ENCODE measurements at places on chromosomes 7 and 10.

DNA sequence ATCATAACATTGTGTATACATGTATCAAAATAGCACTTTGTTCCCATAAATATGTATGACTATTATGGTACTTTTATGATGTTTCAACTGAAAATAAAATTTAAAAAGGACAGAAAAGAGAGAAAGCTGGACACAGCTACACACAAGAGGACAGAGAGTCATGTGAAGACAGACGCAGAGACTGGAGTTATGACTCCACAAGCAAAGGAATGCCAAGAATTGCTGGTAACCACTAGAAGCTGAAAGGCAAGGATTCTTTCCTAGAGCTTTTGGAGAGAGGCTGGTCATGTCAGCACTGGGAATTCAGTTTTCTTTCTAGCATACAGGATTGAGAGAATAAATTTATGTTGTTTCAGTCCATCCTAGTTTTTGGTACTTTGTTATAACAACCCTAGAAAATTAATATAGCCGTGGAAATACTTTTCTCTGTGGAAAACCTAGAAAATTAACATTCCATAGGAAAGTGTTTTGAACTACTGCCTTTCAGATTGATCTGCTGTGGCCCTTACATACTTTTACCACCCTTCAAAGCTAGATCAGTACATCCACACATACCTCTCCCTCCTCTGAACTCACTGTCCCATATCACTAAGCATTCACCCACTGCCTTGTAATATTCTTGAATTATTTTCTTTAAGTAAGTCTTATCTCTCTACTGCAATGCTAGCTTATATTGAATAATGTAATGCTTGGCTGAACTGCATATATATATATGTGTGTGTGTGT lies 575.3 kb downstream of the IPMK start:
- DNase-seq = no peak

DNA sequence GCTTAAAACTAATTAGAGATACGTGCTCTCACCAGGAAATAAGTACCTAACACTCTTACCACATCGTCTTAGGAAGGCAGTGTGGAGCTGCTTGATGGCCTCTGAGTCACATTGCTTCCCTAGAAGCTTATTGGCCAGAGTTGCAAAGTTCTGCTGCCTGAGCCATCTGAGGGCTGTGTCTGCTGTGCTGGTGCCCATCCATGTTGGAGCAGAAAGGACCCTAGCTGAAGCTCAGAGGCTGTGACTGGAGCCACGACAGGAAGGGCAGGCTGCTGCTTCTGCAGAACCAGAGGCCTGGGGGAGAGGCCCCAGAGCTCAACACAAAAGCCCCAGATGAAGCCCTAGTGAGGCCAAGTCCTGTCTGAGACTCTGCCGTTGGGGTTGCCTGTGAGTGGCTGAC lies 64.8 kb upstream of the IGFBP3 start:
- no peak for DNase-seq

DNA sequence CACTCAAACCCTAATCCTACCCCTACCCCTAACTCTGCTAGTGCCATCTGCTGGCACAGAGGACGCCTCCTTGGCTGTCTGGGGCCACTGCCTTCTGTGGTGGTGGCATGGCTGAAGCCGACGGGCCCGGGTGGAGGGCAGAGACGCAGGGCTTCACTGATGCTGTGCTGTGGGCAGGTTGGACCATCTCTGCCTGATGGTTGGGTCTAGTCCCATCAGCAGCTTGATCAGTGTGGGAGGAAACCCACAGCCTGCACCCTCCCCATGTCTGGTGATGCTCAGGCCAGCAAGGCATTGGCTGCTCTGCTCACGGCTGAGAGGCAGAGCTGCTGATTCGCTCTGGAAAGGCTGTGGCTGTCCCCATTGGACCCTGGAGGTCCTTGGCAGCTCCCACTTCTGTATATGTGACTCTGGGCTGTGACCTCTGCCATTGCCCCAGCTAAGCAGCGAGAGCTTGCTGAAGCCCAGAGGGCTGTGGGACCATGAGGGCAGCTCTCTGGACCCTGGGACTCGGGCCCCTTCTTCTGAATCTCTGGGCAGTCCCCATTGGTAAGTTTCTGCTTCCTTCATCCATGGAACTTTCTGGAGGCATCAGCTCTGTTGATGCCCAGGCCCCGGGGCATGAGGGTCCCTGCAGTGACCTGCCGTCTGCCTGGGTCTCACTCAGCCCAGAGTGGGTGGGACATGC lies at the start of gene SCART1:
Gene SCART1 (plus strand): TSS at position 430 of the 688 bp plus-strand sequence. CDS start 53 bp downstream, at position 483.
- DNase-seq = no peak

DNA sequence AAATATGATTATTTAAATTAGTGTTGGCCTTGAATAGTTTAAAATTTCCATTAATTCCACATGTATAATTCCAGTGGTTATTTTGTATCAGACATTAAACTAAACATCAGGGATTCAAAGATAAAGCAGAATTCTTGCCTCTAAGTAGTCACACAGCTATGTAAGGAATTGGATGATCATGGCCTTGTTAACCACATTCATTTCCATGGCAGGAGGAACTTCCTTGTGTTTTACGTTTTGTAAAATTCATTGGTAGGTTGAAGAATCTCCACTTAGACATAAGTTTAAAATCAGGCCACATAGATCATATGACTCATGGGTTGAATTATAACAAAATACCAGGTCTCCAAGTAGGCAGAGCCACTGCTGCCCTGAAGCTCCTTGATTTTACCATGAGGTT lies 289.7 kb downstream of the PLXDC2 start:
- no peak for DNase-seq

DNA sequence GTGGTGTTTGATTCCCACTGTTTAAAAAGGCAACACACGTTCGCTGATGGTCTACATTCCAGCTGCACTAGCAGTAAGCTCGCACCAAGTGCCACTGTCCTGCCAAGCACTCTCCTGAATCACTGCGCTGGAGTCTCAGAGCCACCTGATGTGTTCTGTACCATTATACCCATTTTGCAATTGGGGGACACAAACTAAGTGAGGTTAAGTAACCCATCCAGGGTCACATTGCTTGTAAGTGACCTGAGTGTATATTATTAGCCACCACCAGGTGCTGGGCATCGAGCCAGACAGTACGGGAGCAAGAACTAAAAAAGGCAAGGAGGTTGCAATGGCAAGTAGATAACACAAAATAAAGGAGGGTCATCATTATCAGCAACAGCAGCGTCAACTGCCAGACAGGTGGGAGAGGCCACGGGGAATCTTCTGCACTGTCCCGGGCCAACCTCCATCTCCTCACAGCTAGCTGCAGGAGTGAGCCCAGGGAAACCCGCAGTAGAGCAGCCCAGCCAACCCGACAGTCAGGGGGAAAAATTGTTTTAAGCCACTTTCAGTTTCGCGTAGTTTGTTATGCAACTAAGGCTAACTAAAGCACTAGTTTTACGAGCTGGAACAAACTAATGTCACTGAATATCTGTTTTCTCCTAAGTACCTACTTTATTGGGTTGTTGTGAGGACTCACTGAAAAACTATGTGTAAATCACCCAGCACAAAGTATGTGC lies 712 bp upstream of the CPVL start:
- DNase-seq = no peak

Data from SIG-M5 (cell line).